ENCODE measurements at places on chromosomes 16 and 17. TPM values are rescaled to one million over a fixed set of nuclear protein-coding genes. Genes with fewer than 3 reads are reported as not detected.

DNA sequence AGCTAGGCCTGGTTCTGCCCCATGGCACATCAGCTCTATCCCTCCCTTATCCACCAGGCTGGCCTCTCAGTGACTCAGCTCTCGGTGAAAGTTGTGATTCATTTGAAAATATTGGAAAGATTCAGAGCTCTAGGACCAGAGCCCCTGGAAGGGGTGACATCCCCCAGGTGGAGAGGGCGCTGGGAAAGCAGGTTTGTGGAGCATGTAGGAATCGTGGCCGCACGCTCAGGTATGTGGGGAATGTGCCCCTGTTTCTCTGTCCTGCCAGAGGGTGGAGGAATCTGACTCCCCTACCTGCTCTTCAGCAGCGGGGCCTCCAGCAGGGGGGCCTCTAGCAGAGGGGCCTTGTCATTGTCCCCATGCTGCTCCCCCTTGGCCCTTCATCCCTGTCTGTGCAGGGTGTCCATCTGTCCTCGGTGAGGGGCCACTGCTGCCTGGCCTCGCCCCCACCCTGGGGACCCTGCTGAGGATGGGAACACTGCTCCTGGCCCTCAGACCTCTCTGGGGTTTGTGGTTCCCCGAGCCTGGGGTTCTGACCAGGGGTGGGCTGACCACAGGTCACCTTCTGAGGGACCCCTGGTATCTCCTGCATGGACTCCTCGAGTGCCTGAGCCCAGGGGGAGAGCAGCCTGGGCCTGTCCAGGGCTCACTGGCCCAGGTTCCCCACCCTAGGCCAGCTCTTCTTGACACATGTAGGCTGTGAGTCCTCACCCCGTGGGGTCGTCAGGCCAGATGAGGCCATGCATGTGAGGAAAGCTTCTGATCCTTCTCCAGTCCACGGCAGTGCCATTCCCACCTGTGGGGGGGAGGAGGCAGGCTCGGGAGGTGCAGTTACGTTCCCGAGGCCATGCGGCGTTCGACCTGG, 47.5 kb downstream of the NT5M start:
- H3K27me3 ChIP-seq: peaks cover 8% of the 10 kb centered on the region
- DNase-seq: no peak
- H3K36me3 ChIP-seq: no peaks in the 10 kb centered on the region

DNA sequence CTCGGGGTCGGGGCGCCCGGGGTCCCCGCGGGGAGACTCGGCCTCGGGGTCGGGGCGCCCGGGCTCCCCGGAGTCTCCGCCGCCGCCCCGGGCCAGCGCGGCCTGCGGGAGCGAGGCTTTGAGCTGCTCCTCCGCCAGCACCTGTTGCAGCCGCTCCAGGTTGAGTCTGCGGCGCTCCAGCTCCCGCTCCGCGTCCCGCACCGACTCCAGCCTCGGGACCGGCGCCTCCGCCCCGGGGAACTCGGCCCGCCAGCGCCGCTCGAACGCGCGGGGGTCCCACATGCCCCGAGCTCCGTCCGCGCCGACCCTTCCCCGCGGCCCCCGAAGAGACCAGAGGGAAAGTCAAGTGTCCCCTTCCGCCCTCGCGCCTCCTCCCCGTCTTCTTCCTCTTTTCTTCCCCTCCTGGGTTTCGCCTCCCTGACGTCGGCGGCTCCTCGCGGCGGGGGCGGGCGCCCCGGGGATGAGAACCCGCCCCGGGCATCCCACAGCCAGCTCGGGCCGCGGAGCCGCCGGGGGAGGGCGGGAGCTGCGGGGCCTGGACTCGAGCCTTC, 40.8 kb upstream of the BHLHA9 start:
- no peak overlapping the region for H3K4me3 ChIP-seq
- H3K27ac ChIP-seq: no peak overlapping the region
- no peak for DNase-seq
- H3K27me3 ChIP-seq: peaks cover 15% of the 10 kb centered on the region
- H3K36me3 ChIP-seq: peaks cover 13% of the 10 kb centered on the region

- H3K4me1 ChIP-seq: peaks cover 49% of the 10 kb centered on the region
- peak overlapping the region; percentile 6 for H3K27ac ChIP-seq
- DNase-seq: peak; percentile 98
- peaks cover 4% of the 10 kb centered on the region for H3K36me3 ChIP-seq
- no peaks in the 10 kb centered on the region for H3K27me3 ChIP-seq
Measured at GRCh38 chr17:80791758-80792284, 199.8 kb upstream of the CHMP6 start.

The SLC47A1 gene
- total RNA-seq: 1.1 TPM

The CIITA gene
- total RNA-seq: not detected

DNA sequence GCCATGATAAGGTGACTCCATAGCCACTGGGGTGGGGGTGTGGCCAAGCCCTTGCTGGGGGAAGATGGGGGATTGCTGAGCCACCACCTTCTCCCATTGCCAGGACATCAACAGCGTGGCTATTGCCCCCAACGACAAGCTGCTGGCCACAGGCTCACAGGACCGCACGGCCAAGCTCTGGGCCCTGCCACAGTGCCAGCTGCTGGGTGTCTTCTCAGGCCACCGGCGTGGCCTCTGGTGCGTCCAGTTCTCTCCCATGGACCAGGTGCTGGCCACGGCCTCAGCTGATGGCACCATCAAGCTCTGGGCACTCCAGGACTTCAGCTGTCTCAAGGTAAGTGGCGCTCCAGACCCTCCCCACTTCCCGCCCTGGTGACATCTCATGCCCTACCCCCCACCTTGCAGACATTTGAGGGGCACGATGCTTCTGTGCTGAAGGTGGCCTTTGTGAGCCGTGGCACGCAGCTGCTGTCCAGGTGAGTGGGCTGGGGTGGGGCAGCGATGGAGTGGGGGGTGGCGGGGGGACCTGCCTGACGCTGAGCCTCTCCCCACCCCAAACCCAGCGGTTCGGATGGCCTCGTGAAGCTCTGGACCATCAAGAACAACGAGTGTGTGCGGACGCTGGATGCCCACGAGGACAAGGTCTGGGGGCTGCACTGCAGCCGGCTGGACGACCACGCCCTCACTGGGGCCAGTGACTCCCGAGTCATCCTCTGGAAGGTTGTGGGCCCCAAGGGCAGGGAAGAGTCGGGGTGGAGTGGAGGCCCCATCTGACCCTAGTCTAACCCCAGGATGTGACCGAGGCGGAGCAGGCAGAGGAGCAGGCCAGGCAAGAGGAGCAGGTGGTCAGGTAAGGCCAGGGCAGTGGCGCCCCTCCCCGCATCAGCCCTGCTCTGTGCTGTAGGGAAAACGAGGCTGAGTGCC, 4.1 kb downstream of the NOXO1 start:
- no peak for DNase-seq
- H3K27me3 ChIP-seq: no peaks in the 10 kb centered on the region
- peaks cover 30% of the 10 kb centered on the region for H3K36me3 ChIP-seq
- peaks cover 6% of the 10 kb centered on the region for H3K4me1 ChIP-seq

DNA sequence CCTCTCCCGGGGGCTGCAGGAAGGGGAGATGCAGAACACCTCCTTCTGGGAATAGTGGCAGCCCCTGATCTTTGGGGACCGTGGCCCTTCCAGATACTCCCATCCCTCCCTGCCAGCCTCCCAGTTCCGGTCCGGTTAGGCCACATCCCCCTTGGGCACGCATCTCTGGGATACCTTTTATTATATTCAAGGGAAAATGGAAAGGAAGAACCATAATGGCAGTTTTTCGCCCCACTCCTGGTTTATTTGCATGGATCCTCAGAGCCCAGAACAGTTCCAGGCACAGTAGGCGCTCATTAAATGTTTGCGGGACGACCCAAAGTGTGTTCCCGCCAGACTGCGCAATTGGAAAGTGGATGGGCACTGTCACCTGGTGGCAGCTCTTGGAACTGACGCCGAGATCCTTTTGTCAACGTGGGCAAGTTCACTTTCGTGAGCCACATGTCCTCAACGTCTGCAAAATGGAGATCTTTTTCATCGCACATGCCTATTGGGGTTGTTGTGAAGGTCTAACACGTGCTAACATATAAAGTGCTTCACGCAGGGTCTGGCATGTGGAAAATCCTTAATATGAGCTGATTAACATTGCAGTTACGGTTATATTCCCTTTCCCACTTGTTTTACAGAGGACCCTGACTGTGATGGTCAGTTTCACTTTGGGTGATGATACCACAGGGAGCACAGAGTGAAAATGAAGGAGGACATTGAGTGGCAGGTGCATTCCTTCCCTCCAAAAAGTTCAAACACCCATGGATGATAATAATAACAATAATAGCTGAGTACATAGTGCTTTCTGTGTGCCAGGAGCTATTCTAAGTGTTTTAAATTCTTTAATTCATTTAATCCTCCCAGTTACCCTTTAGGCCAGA, 1.7 kb upstream of the GPRC5B start:
- H3K36me3 ChIP-seq: no peaks in the 10 kb centered on the region
- H3K4me3 ChIP-seq: peak overlapping the region; percentile 60
- no peak overlapping the region for H3K27ac ChIP-seq
- H3K27me3 ChIP-seq: peaks cover 12% of the 10 kb centered on the region
- peak; percentile 76 for DNase-seq
- peaks cover 4% of the 10 kb centered on the region for H3K4me1 ChIP-seq

The NOL11 gene
- 50.4 TPM for total RNA-seq

The CX3CL1 gene
- total RNA-seq: not detected

DNA sequence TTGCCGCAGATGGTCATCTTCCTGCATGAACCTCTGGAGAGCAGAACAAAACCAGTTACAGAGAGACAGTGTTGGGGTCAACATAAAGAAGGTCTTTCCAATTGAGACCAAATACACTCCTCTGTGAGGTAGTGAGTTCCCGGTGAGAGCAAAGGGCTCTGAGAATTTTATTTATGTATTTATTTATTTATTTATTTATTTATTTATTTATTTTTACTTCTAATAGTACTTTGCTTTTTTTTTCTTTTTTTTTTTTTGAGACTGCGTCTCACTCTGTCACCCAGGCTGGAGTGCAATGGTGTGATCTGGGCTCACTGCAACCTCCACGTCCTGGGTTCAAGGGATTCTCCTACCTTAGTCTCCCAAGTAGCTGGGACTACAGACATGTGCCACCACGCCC, 12.1 kb upstream of the COTL1 start:
- H3K27me3 ChIP-seq: no peaks in the 10 kb centered on the region
- DNase-seq: no peak
- H3K27ac ChIP-seq: no peak overlapping the region
- no peaks in the 10 kb centered on the region for H3K36me3 ChIP-seq
- no peaks in the 10 kb centered on the region for H3K4me1 ChIP-seq

DNA sequence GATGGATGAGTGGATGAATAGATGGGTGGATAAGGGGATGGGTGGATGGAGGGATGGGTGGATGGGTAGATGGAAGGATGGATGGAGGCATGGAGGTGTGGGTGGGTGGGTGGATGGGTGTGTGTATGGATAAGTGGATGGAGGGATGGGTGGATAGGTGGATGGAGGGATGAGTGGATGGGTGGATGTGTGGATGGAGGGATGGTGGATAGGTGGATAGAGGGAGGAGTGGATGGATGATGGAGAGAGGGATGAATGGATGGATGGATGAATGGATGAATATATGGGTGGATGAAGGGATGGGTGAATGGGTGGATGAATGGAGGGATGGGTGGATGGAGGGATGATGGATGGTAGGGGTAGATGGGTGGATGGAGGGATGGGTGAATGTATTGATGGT, 27.5 kb upstream of the NPTX1 start:
- H3K36me3 ChIP-seq: peaks cover 5% of the 10 kb centered on the region
- H3K4me3 ChIP-seq: no peak overlapping the region
- H3K4me1 ChIP-seq: peaks cover 12% of the 10 kb centered on the region
- no peak for DNase-seq
- H3K27me3 ChIP-seq: no peaks in the 10 kb centered on the region
- H3K27ac ChIP-seq: no peak overlapping the region

- no peaks in the 10 kb centered on the region for H3K27me3 ChIP-seq
- peaks cover 7% of the 10 kb centered on the region for H3K4me1 ChIP-seq
- peaks cover 96% of the 10 kb centered on the region for H3K36me3 ChIP-seq
- DNase-seq: no peak
- no peak overlapping the region for H3K4me3 ChIP-seq
Measured at GRCh38 chr17:40170325-40170724, 6.9 kb upstream of the RAPGEFL1 start.

DNA sequence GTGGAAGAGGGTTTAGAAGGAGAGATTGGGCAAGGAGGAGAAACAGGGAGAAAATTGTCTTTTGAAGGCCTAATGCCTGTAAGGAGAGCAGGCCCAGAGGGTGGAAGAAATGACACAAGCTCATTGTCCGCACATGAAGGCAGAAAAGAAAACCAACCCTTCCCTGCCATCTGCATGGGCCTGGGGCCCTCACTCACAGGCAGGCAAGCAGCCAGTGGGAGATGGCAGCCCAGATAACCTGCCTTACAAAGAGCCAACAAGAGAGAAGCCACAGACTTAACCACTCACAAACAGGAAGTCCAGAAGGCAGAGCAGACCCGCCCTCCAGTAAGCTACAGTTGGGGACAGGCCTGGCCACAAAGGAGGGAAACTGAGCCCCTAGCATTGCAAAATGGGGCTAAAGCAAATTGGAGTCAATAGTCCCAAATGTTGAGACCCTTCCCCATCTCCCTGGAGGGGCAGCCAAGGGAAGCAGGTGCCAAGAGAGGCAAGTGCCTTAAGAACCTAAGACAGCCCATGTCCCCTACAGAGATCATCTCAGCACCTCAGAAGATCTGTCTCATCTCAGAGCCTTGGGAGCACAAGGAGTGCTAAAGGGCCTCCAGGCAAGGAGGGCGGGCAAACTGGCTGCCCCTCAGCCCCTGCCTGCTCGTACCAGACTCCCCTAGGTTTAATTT, 7.3 kb upstream of the TSPOAP1 start:
- H3K27me3 ChIP-seq: no peaks in the 10 kb centered on the region
- no peaks in the 10 kb centered on the region for H3K4me1 ChIP-seq
- no peaks in the 10 kb centered on the region for H3K36me3 ChIP-seq
- no peak overlapping the region for H3K4me3 ChIP-seq
- DNase-seq: no peak

DNA sequence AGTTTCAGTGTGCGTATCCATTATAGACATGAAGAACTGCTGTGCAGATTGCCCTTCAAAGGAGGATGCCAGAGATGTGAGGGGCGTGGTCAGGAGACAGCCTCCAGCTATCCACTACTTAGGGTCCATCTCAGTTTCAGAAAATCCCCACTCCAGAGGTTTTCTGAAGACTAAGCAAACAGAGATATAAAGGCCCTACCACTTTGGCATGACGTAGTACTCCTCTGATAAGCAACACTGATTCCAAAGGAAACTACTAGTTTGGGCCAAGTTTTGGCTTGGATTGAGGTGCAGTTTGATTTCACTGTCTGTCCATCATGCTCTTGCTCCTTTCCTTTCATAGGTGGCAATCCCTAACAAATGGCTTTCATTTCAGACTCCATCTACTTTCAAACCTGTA, 228.7 kb downstream of the CDH8 start:
- no peak overlapping the region for H3K4me3 ChIP-seq
- H3K36me3 ChIP-seq: no peaks in the 10 kb centered on the region
- no peaks in the 10 kb centered on the region for H3K4me1 ChIP-seq
- no peak for DNase-seq
- no peaks in the 10 kb centered on the region for H3K27me3 ChIP-seq
- no peak overlapping the region for H3K27ac ChIP-seq

GRCh38 chr17:29205047-29205446, 24.8 kb upstream of the MYO18A start:
- no peaks in the 10 kb centered on the region for H3K4me1 ChIP-seq
- DNase-seq: no peak
- H3K4me3 ChIP-seq: no peak overlapping the region
- H3K36me3 ChIP-seq: no peaks in the 10 kb centered on the region
- H3K27me3 ChIP-seq: no peaks in the 10 kb centered on the region

The ST6GALNAC2 gene
- total RNA-seq: 5.0 TPM

- peak overlapping the region; percentile 88 for H3K27ac ChIP-seq
- H3K36me3 ChIP-seq: no peaks in the 10 kb centered on the region
- H3K4me1 ChIP-seq: peaks cover 7% of the 10 kb centered on the region
- no peaks in the 10 kb centered on the region for H3K27me3 ChIP-seq
- peak; percentile 88 for DNase-seq
Measured at GRCh38 chr17:27805520-27806146, 5.3 kb upstream of the NOS2 start.

The KRTAP2-3 gene
- total RNA-seq: not detected
